ENCODE measurements at places on chromosomes 13 and 19. TPM values are rescaled to one million over a fixed set of nuclear protein-coding genes. Genes with fewer than 3 reads are reported as not detected.

C1QTNF9 gene
- total RNA-seq: not detected

CACNA1A gene
- 0.34 TPM for total RNA-seq

ZIM2 gene
- not detected for total RNA-seq

CABP5 gene
- total RNA-seq: not detected

WDR88 gene
- not detected for total RNA-seq

UBE2L5 gene
- total RNA-seq: not detected

AMER2 gene
- total RNA-seq: not detected

CD177 gene
- not detected for total RNA-seq

SPIB gene
- 0.68 TPM for total RNA-seq

OSCAR gene
- total RNA-seq: not detected

SHFL gene
- 68.1 TPM for total RNA-seq

SIGLECL1 gene
- not detected for total RNA-seq

JSRP1 gene
- 0.45 TPM for total RNA-seq

GNG8 gene
- 2.9 TPM for total RNA-seq

WDR87 gene
- total RNA-seq: not detected

KRTDAP gene
- not detected for total RNA-seq

ONECUT3 gene
- not detected for total RNA-seq

EEF2 gene
- total RNA-seq: 1,742 TPM

CYP4F12 gene
- total RNA-seq: not detected

LILRB5 gene
- not detected for total RNA-seq

ADGRE2 gene
- 2.2 TPM for total RNA-seq

GADD45B gene
- 38.8 TPM for total RNA-seq

Measured in T-helper 2 cell treated with Interferon-gamma antibody and Interleukin-4, amounts not matched to agents 100 ng/mL and 5 ng/mL, for 36 hours (primary cell).